Progenitor cell of endocrine pancreas (in vitro differentiated cells): ENCODE measurements at places on chromosomes 16 and 17. TPM values are rescaled to one million over a fixed set of nuclear protein-coding genes. Genes with fewer than 3 reads are reported as not detected.
A peak's percentile ranks its signal among the peaks of the same experiment; 100 is the strongest.

GRCh38 chr17:1347589-1348323 lies 52.3 kb downstream of the YWHAE start:
- peaks cover 31% of the 10 kb centered on the region for H3K4me1 ChIP-seq
- peak overlapping the region; percentile 85 for H3K27ac ChIP-seq
- H3K4me3 ChIP-seq = no peak overlapping the region
- no peak for DNase-seq
- no peaks in the 10 kb centered on the region for H3K27me3 ChIP-seq
- peaks cover 44% of the 10 kb centered on the region for H3K36me3 ChIP-seq

- peaks cover 24% of the 10 kb centered on the region for H3K36me3 ChIP-seq
- peak overlapping the region; percentile 23 for H3K27ac ChIP-seq
- DNase-seq = no peak
- H3K4me1 ChIP-seq = peaks cover 25% of the 10 kb centered on the region
Measured at GRCh38 chr17:81578038-81578441, 25.9 kb upstream of the FAAP100 start.

TNFSF13 gene
- total RNA-seq = 4.1 and 4.7 TPM in 2 replicates

- no peak overlapping the region for H3K4me3 ChIP-seq
- H3K4me1 ChIP-seq = peaks cover 1% of the 10 kb centered on the region
- peak overlapping the region; percentile 31 for H3K27ac ChIP-seq
- peaks cover 2% of the 10 kb centered on the region for H3K36me3 ChIP-seq
Measured at GRCh38 chr16:4691666-4692412, 1.5 kb upstream of the NUDT16L1 start.

DNA sequence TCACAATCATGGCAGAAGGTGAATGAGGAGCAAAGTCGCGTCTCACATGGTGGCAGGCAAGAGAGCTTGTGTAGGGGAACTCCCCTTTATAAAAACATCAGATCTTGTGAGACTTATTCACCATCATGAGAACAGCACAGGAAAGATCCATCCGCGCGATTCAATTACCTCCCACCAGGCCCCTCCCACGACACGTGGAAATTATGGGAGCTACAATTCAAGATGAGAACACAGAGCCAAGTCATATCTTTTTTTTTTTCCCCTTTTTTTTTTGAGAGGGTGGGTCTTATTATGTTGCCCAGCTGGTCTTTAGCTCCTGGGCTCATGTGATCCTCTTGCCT lies 60.0 kb downstream of the RPTOR start:
- H3K4me3 ChIP-seq = no peak overlapping the region
- H3K36me3 ChIP-seq = peaks cover 19% of the 10 kb centered on the region
- H3K27ac ChIP-seq = no peak overlapping the region
- no peaks in the 10 kb centered on the region for H3K27me3 ChIP-seq
- DNase-seq = no peak

- no peaks in the 10 kb centered on the region for H3K36me3 ChIP-seq
- H3K4me1 ChIP-seq = no peaks in the 10 kb centered on the region
- H3K4me3 ChIP-seq = no peak overlapping the region
- DNase-seq = no peak
- no peaks in the 10 kb centered on the region for H3K27me3 ChIP-seq
Measured at GRCh38 chr16:69538808-69539207, 27.0 kb upstream of the NFAT5 start.

DNA sequence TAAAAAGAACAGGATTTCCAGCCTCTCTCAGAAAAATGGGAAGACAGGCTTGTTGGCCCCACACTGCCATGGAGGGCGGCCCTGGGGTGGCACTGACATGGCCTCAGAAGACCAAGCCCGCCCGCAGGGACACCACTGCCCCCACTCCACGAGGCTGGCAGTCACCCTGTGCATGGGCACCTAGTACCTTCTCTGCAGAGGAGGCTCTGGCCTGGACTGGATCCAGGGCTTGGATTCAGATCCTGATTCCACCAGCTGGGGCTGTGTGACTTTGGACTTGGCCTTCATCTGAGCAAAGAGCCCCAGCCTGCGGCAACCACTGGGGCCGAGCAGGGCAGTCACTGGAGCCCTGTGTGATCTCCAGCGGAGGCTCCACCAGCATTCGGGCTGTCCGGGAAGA lies 16.8 kb upstream of the FASN start:
- no peaks in the 10 kb centered on the region for H3K27me3 ChIP-seq
- no peak overlapping the region for H3K27ac ChIP-seq
- H3K4me1 ChIP-seq = peaks cover 32% of the 10 kb centered on the region
- H3K4me3 ChIP-seq = no peak overlapping the region
- no peak for DNase-seq

STARD3 gene
- 57.0 and 62.5 TPM in 2 replicates for total RNA-seq

DCAF7 gene
- total RNA-seq = 134 and 135 TPM in 2 replicates

NPIPA8 gene
- total RNA-seq = 0.34 and 0.93 TPM in 2 replicates

- no peak overlapping the region for H3K4me3 ChIP-seq
- H3K27me3 ChIP-seq = no peaks in the 10 kb centered on the region
- peak overlapping the region; percentile 69 for H3K27ac ChIP-seq
- DNase-seq = no peak
- H3K36me3 ChIP-seq = peaks cover 4% of the 10 kb centered on the region
Measured at GRCh38 chr17:40338941-40339649, 25.4 kb downstream of the GJD3 start.

DNA sequence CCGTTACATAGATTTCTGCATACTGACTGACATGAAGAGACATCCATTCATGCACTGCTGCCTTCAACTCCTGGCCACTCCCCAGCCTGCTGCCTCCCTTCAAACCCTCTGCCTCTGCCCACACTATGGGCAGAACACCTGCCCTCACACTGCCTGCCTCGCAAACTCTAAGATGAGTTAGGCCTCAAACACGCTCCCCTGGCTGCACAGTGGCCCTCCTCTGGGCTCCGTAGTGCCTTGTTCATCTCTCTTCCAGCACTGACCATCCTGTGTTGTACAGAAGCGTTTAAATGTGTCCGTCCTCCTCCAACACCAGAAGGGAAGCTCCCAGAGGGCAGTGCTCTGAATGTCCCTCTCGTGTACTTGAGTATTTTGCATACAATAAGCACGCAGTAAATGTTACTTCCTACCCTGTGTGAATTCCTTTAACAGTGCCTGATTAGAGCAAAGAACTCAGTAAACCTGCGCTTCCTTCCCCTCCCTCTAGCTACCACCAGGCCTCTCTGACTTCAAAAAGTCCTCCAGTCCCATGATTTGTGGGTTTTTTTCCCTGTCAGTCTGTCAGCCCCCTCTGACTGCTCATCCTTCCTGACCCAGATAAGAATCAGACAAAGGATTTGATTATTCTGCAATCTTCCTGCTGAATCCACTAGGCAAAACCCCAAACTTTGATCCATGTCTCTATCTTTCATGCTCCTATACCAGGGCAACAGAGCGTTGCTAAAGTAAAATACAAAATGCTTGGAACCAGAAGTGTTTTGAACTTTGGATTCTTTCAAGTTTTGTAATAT lies 3.9 kb downstream of the DHX33 start:
- no peak for DNase-seq
- H3K4me1 ChIP-seq = peaks cover 19% of the 10 kb centered on the region
- no peaks in the 10 kb centered on the region for H3K27me3 ChIP-seq
- H3K4me3 ChIP-seq = no peak overlapping the region
- no peak overlapping the region for H3K27ac ChIP-seq

DNA sequence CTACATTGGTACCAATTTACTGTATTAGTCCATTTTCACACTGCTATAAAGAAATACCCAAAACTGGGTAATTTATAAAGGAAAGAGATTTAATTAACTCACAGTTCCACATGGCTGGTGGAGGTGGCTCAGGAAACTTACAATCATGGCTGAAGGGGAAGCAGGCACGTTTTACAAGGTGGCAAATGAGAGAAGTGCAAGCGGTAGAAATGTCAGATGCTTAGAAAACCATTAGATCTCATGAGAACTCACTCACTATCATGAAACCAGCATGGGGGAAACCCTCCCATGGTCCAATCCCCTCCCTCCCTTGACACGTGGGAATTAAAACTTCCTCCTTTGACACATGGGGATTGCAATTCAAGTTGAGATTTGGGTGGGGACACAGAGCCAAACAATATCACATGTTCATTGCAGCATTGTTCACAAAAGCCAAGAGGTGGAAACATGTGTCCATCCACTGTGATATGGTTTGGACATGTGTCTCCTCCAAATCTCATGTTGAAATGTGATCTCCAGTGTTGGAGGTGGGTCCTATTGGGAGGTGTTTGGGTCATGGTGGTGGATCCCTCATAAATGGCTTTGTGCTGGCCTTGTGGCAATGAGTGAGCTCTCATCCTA lies 3.1 kb upstream of the SPACA3 start:
- no peaks in the 10 kb centered on the region for H3K36me3 ChIP-seq
- DNase-seq = no peak
- no peaks in the 10 kb centered on the region for H3K4me1 ChIP-seq
- no peak overlapping the region for H3K27ac ChIP-seq
- H3K4me3 ChIP-seq = no peak overlapping the region

NXPH3 gene
- total RNA-seq = 0.20 and 0.38 TPM in 2 replicates

- peaks cover 10% of the 10 kb centered on the region for H3K4me1 ChIP-seq
- H3K36me3 ChIP-seq = no peaks in the 10 kb centered on the region
- no peak for DNase-seq
- H3K27me3 ChIP-seq = peaks cover 6% of the 10 kb centered on the region
- H3K4me3 ChIP-seq = no peak overlapping the region
Measured at GRCh38 chr16:85221771-85222154, 109.5 kb upstream of the CIBAR2 start.

CORO6 gene
- 0.27 TPM in 1 of 2 replicates, not detected in the other for total RNA-seq

DNA sequence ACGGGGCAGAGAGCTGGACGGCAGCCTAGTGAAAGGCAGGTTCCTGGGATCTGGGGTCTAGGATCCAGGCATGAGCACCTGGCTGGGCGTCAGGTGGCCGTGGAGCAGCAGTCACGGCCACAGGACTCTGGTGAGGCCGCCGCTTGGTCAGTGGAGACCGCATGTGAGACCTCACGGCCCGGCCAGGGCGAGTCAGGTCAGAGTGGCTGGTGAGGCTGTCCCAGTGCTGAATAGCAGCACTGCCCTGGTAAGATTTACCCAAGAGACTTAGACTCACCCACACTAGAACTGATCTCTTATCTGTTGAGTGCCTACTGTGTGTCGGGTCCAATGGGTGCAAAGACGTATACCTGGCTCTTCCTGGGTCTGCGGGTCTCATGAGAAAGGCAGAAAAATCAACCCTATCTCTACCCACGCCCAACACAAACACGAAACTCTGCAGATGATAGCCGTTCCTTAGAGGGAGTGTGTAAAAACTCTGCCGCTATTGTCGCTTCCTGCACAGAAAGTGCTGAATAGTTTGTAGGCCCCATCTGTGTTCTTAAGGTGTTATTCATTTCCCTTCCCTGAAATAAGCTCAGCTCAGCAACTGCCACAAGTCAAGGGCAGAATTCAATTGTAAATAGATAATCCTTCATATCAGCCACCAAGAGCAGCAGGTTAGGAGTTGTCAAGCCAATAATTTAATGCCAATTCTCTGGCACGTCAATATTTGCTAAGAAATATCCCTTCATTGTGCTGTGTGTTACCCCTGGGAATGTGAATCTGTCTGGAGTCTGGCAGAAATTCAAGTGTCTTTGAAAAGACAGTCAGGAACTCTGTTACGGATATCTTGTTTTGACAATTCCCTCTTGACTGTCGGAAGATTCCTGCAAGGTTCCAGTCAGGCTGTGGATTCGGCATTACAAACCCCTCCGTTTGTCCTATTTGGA lies 240.0 kb downstream of the NTN1 start:
- H3K27ac ChIP-seq = no peak overlapping the region
- peaks cover 39% of the 10 kb centered on the region for H3K4me1 ChIP-seq
- H3K36me3 ChIP-seq = peaks cover 4% of the 10 kb centered on the region
- H3K4me3 ChIP-seq = no peak overlapping the region
- no peak for DNase-seq

- H3K27ac ChIP-seq = peak overlapping the region; percentile 56
- H3K27me3 ChIP-seq = peaks cover 9% of the 10 kb centered on the region
- H3K36me3 ChIP-seq = peaks cover 8% of the 10 kb centered on the region
Measured at GRCh38 chr17:81516439-81516838, 3.8 kb upstream of the ACTG1 start.
